Central memory CD8-positive, alpha-beta T cell (primary cell): ENCODE measurements at places on chromosomes 4 and X.

- DNase-seq = no peak
Measured at GRCh38 chrX:2841537-2841936, 12.8 kb downstream of the GYG2 start.

DNA sequence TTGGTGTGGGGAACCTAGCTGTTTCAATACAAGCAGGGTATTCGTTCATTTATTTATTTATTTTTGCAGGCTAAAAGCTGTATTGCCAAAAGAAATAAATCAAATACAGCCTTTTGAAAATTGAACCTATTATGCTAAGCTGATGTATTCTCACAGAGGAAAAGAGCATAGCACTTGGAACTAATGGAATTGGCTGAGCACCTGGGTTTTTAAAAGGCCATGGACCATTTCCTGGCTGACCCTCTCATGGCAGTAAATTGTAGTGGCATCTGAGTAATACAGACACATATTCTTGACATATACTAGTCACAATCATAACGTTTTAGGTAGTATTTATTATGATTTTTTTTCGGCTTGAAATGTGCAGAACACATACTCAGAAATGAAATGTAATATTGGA, 71.8 kb upstream of the ALG13 start:
- DNase-seq = no peak

- DNase-seq = no peak
Measured at GRCh38 chr4:183124865-183125264, 25.8 kb downstream of the WWC2 start.

- DNase-seq = no peak
Measured at GRCh38 chr4:124534131-124534530, 178.4 kb downstream of the ANKRD50 start.

GRCh38 chr4:57220172-57220571, 110.0 kb upstream of the IGFBP7 start:
- DNase-seq = no peak

- DNase-seq = no peak
Measured at GRCh38 chr4:65467068-65467680, 203.1 kb downstream of the EPHA5 start.

DNA sequence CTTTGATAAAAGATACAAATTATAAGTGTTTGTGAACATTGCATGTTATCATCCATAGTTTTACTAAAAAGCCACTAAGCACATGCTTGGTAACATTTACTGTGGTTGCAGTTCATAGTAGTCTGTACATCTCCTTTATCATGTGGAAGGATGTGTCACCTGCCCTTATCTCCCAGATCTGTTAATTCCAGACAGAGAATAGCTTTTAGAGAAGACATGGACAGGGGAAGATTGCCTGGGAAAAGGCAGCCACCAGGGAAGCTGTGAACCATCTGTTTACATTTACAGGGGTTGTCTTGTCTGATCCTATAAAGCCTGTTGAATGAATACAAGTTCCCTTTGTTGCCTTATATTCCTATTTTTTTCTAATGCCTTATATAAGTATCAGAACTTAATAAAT, 396.0 kb downstream of the FAT4 start:
- no peak for DNase-seq

DNA sequence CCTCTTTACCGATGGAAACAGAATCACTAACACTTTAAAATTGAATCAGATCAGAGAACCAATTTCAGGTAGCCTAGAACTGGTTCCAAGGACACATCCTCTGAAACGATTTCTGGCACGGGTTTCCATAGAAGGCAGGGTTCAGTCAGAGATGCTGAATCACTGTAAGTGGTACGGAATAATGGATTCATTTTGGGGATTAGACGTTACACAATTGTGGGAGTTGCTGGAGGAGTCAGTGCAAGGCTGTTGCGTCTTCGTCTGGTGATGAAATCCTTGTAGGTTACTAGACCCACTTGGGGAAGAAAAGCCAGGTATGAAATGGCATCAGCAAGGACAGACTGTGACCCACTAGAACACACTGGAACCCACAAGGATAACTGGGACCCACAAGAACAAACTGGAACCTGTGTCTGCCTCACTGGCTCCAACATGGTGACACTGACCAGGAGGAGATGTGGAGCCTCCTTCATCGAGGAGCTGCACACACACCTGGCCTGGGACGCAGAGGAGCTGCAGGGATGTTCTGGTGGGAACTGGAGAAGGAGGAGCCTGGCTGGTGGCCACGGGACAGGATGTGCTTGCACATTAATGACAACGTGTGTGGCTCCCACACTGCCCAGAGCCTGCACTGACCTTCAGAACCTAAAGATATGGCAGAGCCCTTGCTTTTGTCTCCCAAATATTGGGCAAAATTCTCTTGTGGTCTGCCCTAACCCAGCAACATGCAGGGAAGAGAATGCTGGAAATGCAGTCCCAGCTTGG, 105.1 kb downstream of the TRAPPC11 start:
- DNase-seq = no peak

GRCh38 chrX:153773218-153773611, 7.6 kb upstream of the SRPK3 start:
- no peak for DNase-seq

DNA sequence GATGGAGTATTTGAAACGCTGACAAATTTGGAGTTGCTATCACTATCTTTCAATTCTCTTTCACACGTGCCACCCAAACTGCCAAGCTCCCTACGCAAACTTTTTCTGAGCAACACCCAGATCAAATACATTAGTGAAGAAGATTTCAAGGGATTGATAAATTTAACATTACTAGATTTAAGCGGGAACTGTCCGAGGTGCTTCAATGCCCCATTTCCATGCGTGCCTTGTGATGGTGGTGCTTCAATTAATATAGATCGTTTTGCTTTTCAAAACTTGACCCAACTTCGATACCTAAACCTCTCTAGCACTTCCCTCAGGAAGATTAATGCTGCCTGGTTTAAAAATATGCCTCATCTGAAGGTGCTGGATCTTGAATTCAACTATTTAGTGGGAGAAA, 13.2 kb downstream of the TLR8 start:
- no peak for DNase-seq
